Muscle of arm (tissue), 14 donors: ENCODE measurements at places on chromosomes 2 and 18. TPM values are rescaled to one million over a fixed set of nuclear protein-coding genes. Genes with fewer than 3 reads are reported as not detected.
A peak's percentile ranks its signal among the peaks of the same experiment; 100 is the strongest.

DNA sequence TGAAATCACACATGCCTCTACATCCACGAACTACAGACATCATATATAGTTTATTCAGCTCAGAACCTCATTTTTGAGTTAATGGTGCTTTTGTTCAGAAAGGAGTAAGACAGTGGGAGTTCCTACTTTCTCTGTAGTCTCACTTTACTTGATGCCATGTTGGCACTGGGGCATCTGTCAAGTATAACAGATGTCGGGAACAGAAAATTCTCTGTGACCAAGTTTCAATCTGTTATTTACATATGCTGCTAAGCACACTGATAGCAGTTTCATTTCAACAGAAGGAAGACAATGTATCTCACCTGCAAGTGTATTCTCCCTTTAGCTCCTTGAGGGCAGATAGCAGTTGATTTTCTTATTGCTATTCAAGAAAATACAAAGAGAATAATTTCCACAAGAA, 774.1 kb downstream of the METTL4 start:
- DNase-seq, result no peak

GRCh38 chr2:151106805-151107506, 154.7 kb downstream of the RBM43 start:
- DNase-seq, result no peak

DNA sequence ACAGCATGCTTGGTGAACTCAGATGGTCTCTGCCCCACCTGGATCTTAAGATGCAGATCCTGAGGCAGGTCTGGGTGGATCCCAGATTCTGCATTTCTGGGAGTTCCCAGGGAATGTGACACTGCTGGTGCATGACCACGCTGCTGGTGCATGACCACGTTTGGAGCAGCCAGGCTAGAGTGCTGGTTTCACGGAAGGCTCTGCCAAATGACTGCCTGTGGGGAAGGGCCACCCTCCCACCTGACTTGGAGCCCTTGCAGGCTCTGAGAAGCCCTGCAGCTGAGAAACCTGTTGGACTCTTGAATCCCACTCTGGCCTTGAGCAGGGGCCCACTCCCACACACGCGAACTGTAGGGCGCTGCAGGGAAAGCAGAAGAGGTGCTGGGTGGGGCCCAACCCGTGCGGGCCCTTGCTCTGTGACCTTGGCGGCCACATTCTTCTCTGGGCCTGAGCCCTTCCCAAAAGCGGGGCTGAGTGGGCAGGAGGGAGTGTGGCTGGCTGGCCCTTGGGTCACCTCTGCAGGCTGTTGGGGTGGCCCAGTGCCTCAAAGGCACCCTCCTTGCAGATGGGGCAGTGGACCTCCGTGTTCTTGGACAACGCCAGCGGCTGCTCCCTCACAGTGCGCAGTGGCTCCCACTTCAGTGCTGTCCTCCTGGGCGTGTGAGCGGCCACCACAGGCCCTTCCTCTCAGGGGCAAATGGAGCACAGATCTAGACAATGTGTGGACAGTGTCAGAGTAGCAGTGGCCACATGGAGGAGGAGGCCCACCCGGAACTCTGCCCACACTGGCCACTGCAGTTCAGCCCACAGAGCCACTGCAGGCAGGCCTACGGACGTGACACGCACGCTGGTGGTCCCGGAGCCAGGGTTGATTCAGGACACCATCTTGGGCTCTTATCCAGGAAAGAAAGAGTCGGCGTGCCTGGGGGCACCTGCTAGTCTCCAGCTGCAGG, 7.9 kb downstream of the ERFE start:
- DNase-seq, result no peak

DNA sequence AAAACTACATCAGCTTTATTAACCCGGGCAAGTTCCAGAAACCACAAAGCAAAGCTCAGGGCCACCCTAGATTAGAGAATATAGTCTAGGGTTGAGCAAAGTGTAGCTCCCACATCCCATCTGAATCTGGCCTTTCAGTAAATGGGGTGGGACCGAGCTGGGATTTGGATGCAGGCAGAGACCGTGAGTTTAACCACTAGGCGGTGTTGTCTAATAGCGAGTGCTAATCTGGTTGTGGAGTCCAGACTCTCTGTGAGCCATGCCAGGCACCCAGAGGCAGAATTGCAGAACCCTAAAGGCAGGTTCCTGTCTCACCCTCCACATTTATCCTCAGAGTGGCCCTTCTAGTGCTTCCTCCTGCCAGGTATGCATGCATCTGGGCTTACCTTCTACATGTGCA, 435.9 kb downstream of the TSN start:
- DNase-seq, result no peak

GRCh38 chr18:44388329-44388728, 292.4 kb upstream of the SETBP1 start:
- peak; percentile 52 for DNase-seq

DNA sequence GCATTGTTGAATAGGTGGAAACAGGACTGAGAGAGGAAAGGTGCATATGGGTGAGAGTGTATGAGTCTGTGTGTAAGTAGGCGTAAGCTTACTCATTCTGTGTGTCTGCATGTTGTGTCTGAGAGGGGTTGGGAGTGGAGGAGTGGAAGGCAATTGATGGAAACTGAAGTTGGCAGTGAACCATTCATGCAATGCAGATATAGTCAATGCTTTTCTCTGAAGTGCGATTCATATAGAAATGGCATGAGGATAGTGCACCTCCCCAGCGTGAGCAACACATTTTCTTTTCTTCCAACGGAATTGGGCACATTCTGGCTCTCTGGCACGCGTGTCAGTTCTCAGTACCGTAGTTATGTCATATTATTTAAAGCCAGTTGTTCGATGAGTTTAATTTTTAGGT, 250.5 kb downstream of the NYAP2 start:
- no peak for DNase-seq

DNA sequence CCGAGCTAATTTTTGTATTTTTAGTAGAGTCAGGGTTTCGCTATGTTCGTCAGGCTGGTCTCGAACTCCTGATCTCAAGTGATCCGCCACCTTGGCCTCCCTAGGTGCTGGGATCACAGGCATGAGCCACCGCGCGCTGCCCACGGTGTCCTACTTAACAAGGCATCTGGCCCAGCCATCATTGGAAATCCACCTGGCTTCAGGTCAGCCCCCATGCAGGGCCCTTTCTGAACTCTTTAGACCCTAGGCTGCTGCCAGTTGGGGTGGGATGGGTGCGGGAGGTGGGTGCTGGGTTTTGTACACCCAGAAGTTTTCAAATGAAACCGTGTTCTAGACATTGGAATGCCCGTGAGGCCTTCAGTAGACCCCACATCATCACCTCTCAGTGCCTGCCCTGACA, 26.6 kb upstream of the NT5DC4 start:
- DNase-seq, result no peak

DNA sequence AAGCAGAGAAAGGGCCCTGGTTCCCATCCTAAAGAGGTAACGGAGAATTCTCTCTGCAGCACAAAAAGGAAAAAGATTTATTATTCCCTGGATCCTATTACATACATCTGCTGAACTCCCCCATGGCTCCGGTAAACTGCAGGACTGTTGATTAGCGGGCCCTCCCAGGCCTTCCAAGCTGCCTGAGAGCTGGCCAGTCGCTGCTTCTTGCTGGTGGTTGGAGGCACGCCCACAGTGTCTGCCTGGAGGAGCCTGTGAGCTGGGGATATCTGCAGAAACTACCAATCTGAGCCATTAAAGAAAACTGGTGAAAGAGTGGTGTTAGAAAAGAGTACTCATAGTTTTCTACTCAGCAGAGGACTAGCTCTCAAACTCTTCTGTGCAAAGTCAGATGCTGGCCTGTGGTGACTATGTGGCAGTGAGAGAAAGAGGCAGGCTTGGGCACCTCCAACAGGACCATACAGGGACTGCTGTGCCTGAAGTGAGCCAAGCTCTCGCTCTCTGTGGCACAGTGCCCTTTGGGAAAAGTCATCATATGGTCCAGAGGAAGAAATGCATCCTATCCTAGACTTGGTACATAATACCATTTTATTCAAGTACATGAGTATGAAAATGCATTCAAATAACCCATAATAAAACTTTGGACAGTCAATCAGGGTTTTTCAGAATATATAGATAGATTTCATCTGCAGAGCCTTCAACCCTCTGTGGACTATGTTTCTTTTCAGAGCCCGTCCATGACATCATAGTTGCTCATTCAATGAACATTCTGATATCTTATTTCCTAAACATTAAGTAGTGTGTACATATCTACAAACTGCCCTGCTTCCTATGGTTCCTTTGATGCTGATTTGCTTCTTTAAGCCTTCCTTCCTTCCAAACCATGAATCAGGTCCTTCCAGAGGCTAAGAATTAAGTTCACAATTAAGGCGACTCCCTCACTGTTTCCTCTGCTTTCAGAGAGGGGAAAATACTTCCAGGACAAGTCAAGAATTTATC, 242.0 kb upstream of the LYPD1 start:
- DNase-seq, result peak; percentile 38

- DNase-seq, result no peak
Measured at GRCh38 chr2:120927265-120927628, 191.6 kb downstream of the GLI2 start.

Gene HNMT
- polyA plus RNA-seq, result 31.7 TPM

Gene SLC8A1
- polyA plus RNA-seq, result 7.4 TPM

Gene DUSP19
- polyA plus RNA-seq, result 4.2 TPM

Gene REG1B
- polyA plus RNA-seq, result not detected

Gene ASXL3
- 6.9 TPM for polyA plus RNA-seq

Gene SEC11C
- polyA plus RNA-seq, result 10.9 TPM

Gene ASAP2
- 19.0 TPM for polyA plus RNA-seq

Gene KCNK3
- 5.8 TPM for polyA plus RNA-seq

Gene CXCR4
- 39.5 TPM for polyA plus RNA-seq

Gene CROCC2
- polyA plus RNA-seq, result 0.15 TPM
